A549 treated with Mapracorat at 1 μM for 4 hours (cell line): ENCODE measurements at places on chromosomes 3 and 15. TPM values are rescaled to one million over a fixed set of nuclear protein-coding genes. Genes with fewer than 3 reads are reported as not detected.

The NLGN1 gene
- not detected in 5 replicates for total RNA-seq

The ZDHHC19 gene
- 0.29 to 0.38 TPM (median 0.34 TPM) in 3 of 5 replicates, not detected in the others for total RNA-seq

The SUSD5 gene
- 3.0 to 4.0 TPM (median 3.2 TPM) in 5 replicates for total RNA-seq

The SLC6A20 gene
- 0.02 TPM in 1 of 5 replicates, not detected in the others for total RNA-seq

The EXOSC7 gene
- total RNA-seq = 42.2 to 52.6 TPM (median 46.8 TPM) in 5 replicates

The ADCY5 gene
- total RNA-seq = 0.22 to 0.88 TPM (median 0.30 TPM) in 5 replicates

The GOLGA8O gene
- total RNA-seq = 0.26 to 0.60 TPM (median 0.35 TPM) in 5 replicates

The CSTA gene
- total RNA-seq = 0.93 to 1.4 TPM (median 1.1 TPM) in 5 replicates

The OIP5 gene
- total RNA-seq = 12.7 to 14.7 TPM (median 13.9 TPM) in 5 replicates

The MUC20 gene
- total RNA-seq = 0.38 to 1.3 TPM (median 0.54 TPM) in 5 replicates

The SAMD7 gene
- total RNA-seq = not detected in 5 replicates

The CLDN16 gene
- 0.16 TPM in 1 of 5 replicates, not detected in the others for total RNA-seq

The ALS2CL gene
- total RNA-seq = 6.8 to 10.5 TPM (median 7.9 TPM) in 5 replicates

The NPAP1 gene
- total RNA-seq = not detected in 5 replicates

The MESP2 gene
- 0.27 to 0.72 TPM (median 0.46 TPM) in 5 replicates for total RNA-seq

The BTBD1 gene
- total RNA-seq = 47.2 to 61.0 TPM (median 56.2 TPM) in 5 replicates

The CSPG4 gene
- total RNA-seq = 0.06 to 0.13 TPM (median 0.10 TPM) in 5 replicates

The LYSMD2 gene
- 20.6 to 26.1 TPM (median 23.3 TPM) in 5 replicates for total RNA-seq

The GPR160 gene
- total RNA-seq = 1.6 to 2.0 TPM (median 1.9 TPM) in 5 replicates

The C2CD4B gene
- total RNA-seq = 0.14 to 0.41 TPM (median 0.19 TPM) in 5 replicates

The FAM174B gene
- total RNA-seq = 6.3 to 9.6 TPM (median 7.3 TPM) in 5 replicates

The AADACL2 gene
- not detected in 5 replicates for total RNA-seq

The USP4 gene
- 11.4 to 15.4 TPM (median 13.8 TPM) in 5 replicates for total RNA-seq
